ENCODE measurements at places on chromosomes 11 and 22.

DNA sequence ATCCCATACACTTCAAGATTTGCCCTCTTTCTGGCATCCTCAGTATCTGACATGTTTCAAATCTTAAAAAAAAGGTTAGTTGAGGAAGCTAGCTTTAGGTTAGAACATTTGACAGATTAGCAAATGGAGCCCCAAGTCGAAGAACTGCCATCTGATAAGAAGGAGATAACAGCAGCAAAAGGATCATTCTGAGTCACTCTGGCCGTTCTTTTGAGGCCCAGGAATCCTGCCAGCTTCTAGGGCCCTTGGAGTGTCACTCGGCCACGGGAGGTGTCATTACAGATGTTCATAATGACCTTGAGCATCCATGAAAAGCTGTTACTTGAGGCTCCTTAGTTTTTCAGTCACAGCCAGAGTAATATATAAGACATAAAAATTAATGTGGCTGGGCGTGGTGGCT is 132.1 kb upstream of the RASSF10 start:
- DNase-seq, result no peak

- no peak for DNase-seq
Measured at GRCh38 chr11:118277312-118277711, 13.2 kb upstream of the MPZL2 start.

DNA sequence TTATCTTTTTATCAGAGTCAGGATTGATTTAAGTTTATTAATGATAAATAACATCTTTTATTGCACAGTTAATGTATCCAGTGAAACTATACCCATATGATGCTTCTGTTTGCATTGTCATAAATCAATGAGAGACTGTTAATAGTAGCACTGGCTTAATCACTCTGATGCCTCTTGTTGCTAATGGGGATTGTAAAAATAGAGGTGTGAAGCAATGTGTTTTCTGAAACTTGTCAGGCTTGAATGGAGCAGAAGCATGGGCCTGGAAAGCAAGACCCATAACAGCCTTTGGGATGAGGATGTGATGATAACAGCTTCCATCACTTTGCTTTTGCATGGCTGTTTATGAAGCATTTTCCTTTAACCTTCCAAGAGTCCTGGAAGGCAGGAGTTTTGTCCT is 319.7 kb downstream of the DDX10 start:
- no peak for DNase-seq

DNA sequence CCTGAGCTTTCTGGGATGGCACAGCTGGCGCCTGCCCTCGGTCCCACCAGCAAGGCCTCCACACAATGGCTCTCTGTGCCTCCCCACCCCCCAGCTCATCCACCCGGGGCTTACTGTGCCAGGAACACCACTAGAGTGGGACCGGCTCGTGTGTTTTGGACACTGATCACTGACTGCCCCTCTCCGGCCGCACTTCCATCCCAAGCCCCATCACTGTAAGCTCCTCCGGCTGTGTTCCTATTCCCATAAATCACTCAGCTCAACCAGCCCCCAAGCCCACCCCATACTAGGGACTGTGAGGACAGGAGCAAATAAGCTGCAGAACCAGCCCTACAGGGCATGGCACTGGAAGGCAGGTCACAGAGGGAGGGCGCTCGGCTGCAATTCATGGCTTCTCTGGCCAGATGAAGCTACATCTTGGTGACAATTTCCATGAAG is 7.3 kb downstream of the APBB1 start:
- no peak for DNase-seq

- DNase-seq, result no peak
Measured at GRCh38 chr22:19086417-19086816, 35.8 kb downstream of the DGCR2 start.

DNA sequence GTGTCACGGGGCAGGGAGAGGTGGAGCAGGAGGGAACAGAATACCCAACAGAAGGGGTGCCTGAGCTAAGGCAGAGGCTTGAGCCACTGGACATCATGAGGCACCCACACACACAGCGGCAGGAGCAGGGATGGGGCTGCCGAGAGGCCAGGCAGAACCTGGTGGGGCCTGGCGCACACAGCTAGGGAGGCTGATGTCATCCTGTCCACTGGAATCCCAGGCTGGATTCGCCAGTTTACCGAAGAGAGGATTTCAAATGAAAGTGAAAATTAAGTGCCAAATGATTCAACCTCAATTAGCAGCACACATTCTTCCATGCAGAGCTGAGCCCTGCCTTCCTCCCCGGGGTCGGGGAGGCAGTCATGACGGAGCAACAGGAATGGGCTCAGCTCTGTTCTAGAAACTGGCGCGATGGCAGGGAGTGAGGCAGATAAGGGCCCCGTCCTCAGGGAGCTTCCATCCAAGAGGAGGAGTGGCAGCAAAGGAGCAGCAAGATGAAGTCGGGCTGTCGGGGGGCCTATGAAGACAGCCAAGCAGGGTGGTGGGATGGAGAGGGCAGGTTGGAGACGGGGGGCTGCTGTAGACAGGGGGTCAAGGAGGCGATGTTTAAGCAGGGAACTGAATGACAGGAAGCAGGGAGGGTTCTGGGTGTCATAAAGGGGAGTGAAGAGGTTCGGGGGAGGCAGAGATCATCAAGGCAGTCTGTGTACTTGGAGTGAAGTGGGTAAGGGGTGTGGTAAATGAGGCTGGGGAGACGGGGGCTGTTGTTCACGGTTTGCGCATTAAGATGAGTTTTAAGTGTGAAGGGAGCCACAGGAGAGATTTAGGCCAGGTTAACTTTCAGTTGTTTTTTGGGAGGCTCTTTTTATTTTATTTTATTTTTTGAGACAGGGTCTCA is 6.4 kb downstream of the RAC2 start:
- no peak for DNase-seq

DNA sequence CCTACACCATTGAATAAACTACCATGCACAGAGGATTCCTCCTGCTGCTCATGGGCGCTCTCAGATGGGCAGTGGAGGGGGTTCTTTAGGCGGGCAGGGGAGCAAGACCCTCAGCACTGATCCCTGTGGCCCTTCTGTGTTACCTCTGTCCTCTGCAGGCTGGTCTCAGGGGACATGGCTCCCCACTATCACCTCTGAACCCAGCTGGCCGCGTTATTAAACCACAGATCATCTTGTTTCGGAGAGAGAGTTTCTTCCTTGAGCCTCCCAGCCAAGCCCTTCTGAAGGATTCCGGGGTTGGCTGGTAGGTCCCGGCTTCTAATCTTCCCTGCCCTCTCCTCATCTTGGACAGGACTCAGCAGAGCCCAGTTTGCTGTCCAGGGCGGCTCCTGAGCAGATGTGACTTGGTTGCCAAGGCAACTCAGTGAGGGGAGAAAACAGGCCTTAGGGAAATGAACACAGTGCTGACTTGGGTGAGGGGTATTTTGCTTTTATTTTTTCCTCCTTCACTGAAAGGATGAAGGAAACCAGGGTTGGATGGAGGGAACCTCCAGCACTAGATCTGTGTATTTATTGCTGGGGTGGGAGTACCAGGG is 13.3 kb downstream of the APOL3 start:
- no peak for DNase-seq

- DNase-seq, result no peak
Measured at GRCh38 chr22:26316732-26317285, 112.3 kb upstream of the ASPHD2 start.

DNA sequence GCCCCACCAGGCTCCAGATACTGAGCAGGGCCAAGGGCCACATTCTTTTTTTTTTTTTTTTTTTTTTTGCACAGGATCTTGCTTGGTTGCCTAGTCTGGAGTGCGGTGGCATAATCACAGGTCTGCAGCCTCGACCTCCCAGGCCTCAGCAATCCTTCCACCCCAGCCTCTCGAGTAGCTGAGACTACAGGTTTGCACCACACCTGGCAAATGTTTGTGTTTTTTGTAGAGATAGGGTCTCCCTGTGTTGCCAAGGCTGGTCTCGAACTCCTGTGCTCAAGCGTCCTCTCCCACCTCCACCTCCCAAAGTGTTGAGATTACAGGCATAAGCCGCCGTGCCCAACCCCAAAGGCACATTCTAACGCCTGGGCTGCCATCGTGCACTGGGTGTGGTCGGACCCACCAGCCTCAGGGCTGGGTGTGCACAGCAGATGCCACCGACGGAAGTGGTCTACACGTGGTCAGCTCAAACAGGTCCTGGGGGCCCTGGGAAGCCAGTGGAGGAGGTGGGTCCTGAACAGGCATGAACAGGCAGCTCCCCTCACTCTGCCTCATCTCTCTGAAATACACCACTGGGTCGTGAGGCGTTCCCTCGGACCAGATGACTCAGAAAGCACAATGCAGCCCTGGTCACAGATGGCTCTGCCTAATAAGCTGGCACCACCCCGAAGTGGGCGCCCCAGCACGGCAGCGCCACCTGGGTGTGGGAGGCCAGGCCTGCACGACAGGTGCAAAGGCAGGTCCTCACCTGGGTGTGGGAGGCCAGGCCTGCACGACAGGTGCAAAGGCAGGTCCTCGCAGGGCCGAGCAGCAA is 5.1 kb upstream of the B4GALNT4 start:
- no peak for DNase-seq

DNA sequence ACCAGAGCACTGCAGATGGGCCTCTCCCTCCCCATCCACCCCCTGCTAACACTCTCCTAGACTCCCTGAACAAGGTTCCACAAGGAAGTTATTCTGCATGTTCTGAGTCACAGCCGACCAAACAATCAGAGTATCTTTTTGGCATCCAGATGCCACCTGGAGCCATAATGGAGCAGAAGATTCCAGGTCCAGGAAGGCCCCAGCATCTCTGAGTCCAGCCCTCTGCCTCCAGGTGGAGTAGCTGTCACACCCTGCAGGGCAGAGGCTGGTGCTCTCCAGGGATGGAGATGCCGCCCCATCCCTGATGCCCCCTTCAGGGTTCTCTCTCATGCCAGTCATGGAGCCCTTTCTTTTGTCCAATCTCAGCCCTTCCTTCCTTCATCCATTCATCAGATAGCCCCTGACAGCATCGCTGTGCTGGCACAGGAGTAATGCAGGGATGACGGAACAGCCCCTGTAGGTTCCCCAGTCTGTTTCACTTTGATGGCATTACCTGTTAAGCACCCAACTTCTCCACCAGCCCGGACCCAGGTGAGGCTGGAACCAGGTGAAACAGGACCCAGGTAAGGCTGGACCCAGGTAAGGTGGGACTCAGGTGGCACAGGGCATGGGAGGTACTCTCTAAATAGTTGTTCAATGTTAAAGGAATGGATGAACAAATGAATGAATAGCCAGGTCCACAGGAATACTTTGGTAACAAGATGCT is 20.1 kb upstream of the TSKU start:
- DNase-seq, result no peak

- DNase-seq, result no peak
Measured at GRCh38 chr11:29527391-29527936, 489.4 kb downstream of the KCNA4 start.

DNA sequence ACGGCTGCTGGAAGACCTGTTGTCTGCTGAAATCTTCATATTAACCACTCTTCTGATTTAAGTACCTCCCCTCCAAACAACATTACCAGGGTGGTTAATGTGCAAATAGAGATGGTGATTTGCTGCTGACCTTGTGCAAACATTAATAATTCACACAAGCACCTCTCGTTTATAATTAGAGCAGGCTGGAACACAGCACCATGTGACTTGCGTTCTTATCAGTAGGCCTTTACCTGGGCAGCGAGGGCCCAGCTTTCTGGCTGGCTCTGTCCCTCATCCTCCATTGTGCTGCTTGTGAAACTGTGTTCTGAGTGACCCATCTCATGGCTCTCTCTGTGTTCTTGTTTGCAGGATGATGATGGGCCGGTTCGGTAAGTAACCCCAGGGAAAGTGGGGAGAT is 41.0 kb upstream of the PARVG start:
- DNase-seq, result no peak

DNA sequence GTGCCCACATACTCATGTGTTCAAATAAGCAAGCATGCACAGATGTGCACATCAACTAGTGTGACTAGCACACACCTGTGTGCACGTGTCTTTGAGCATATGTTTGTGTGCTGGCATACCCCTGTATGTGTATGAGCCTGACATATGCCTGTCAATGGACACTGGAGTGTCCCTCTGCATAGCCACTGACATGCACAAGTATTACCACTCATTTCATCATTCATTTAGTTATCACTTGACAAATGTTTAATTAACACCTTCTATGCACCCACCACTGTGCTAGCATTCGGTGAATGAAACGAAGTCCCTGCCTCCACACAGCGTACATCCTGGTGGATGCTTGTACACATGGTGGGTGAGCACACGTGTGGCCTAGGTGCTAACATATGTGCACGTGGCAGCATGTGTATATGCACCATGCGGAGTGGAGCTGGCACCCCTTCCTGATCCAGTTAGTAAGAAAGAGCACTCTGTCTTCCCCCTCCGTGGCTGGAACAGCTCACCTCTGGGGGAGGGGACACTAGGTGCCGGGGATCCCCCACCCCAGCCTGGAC is 112.0 kb downstream of the CHST1 start:
- DNase-seq, result no peak

- DNase-seq, result no peak
Measured at GRCh38 chr11:128226106-128226716, 361.1 kb downstream of the ETS1 start.

GRCh38 chr11:8230921-8231847 is 32.5 kb downstream of the LMO1 start:
- no peak for DNase-seq

- no peak for DNase-seq
Measured at GRCh38 chr11:27353593-27354358, 9.2 kb downstream of the CCDC34 start.

DNA sequence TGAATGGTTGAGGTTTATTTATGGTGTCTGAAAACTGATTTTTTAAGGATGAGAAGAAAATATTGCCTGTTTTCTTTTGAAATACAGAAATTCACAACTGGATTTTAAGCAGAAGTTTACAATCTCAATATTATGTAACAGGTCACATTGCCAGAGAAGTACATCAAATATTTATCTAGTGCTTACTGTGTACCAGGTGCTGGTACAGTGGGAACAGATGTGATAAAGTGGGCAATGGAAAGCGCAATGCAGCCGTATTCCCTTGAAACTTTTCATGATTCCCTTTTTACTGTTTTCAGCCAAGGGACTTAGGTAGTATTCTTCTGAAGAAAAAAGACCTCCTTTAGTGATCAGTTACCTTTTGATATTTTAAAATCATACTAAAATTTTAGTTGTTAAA is 49.6 kb downstream of the TTC17 start:
- no peak for DNase-seq

GRCh38 chr11:111347723-111348115 is 31.4 kb downstream of the POU2AF1 start:
- DNase-seq, result no peak

- DNase-seq, result no peak
Measured at GRCh38 chr11:115127790-115128189, 376.4 kb downstream of the CADM1 start.

- no peak for DNase-seq
Measured at GRCh38 chr11:65524014-65524740, 706 bp upstream of the SCYL1 start.

- DNase-seq, result no peak
Measured at GRCh38 chr11:15212876-15213275, 98.2 kb downstream of the INSC start.

- DNase-seq, result no peak
Measured at GRCh38 chr22:47435204-47435487, 672.7 kb downstream of the TBC1D22A start.

DNA sequence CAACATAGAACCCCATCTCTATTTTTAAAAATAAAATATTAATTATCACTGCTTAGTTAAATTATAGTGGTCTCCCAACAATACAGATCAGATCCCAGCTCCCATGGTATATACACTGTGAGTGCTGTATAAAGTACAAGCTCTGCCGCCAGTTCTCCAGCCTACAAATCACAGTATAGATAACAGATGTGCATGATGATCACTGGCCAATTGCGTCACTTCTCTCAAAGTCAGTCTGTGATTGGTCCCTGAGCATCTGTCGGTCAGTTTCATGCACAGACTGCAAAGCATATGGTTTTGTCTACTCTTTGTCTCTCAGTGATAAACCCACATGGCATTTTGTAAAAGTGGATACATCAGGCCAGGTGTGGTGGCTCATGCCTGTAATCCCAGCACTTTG is 15.7 kb downstream of the PPARA start:
- no peak for DNase-seq

- DNase-seq, result no peak
Measured at GRCh38 chr11:113006896-113007445, 45.8 kb downstream of the NCAM1 start.
